ENCODE measurements at places on chromosomes 12 and 14. TPM values are rescaled to one million over a fixed set of nuclear protein-coding genes. Genes with fewer than 3 reads are reported as not detected.

Gene BEGAIN
- 3.2 TPM for total RNA-seq

Gene TMEM229B
- 0.21 TPM for total RNA-seq

Gene FAM181A
- total RNA-seq: not detected

Gene KLHDC1
- total RNA-seq: 1.9 TPM

Gene OTOGL
- 0.14 TPM for total RNA-seq

Measured in kidney epithelial cell (primary cell).